ENCODE measurements at places on chromosomes 11 and 22. TPM values are rescaled to one million over a fixed set of nuclear protein-coding genes. Genes with fewer than 3 reads are reported as not detected.

The RAB3IL1 gene
- 0.40 TPM for total RNA-seq

- no peak for DNase-seq
These were observed 68.7 kb upstream of the AMPD3 start for GRCh38 chr11:10386361-10386760.

GRCh38 chr11:93791493-93791892 is 7.4 kb downstream of the MED17 start:
- DNase-seq, result no peak

GRCh38 chr11:11351042-11351586 is 1.9 kb downstream of the CSNK2A3 start:
- DNase-seq, result no peak
